Left hindlimb (tissue), 1 donor: ENCODE measurements at places on chromosomes 13 and 19.

DNA sequence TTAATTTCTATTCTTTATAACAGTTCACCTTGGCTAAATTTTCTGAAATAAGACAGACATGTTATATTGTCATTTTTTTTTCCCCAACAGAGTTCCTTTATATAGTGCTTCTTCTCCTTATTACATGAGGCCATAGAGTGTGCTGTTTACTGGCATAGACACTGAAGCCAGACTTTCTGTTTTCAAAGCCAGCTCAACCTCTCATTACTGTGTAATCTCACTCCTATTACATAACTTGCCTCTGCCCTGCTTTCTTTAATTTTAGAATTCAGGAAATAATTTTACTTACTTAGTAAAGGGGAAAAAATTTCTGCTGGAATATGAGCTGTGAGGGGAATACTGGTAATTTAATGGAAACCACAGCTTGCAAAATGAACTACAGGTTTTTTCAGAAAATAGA, 1380.4 kb downstream of the SLITRK1 start:
- no peak for DNase-seq

DNA sequence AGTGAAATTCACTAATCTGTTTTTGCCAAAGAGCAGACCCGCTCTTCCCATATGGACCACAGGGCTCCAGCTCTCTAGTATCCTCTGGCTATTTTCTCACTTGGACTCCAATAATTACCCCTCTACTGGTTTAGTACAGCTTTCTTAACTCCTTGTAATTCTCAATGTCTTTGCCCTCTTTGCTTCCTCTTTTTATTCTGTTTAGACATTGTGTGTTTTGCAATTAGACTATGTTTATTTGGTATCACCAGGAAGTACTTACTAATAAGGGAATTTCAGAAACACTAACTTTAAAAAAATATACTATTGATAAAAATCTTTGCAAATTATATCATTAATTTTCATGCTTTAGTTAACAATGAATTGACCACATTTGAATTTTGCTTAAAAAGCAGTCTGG, 111.6 kb upstream of the OBI1 start:
- no peak for DNase-seq

DNA sequence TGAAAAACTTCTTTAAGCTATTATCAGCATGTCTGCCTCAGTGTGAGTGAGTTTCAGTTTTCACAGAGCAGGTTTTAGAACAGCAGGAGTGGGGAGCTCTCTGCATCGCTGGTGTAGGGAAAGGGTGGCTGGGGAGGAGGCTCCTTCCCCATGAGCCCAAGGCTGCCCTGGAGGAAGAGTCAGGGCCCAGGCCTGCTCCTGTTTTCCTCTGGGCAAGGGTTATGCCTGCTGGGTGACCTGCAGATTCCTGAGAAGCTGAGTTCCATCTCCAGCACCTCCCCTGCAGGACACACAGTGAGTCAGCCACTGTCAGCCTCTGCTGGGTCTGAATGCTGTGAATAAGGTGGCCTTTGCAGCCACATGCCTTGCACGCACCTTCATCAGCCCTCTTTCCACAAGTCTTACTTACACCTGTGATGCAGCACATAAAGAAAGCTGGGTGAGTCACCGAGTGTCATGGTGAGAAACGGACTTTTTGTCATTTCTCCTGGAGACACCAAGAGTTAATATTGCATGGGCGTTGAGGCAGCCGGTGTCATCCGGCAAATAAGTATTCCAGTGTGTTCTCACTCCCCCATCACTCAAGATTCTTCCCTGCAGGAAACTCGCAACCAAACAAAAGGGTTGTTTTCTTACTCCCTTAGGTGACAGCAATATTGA, 186.4 kb upstream of the KL start:
- DNase-seq: no peak

- DNase-seq: peak; percentile 34
Measured at GRCh38 chr19:28169168-28169887, 1043.6 kb downstream of the UQCRFS1 start.

DNA sequence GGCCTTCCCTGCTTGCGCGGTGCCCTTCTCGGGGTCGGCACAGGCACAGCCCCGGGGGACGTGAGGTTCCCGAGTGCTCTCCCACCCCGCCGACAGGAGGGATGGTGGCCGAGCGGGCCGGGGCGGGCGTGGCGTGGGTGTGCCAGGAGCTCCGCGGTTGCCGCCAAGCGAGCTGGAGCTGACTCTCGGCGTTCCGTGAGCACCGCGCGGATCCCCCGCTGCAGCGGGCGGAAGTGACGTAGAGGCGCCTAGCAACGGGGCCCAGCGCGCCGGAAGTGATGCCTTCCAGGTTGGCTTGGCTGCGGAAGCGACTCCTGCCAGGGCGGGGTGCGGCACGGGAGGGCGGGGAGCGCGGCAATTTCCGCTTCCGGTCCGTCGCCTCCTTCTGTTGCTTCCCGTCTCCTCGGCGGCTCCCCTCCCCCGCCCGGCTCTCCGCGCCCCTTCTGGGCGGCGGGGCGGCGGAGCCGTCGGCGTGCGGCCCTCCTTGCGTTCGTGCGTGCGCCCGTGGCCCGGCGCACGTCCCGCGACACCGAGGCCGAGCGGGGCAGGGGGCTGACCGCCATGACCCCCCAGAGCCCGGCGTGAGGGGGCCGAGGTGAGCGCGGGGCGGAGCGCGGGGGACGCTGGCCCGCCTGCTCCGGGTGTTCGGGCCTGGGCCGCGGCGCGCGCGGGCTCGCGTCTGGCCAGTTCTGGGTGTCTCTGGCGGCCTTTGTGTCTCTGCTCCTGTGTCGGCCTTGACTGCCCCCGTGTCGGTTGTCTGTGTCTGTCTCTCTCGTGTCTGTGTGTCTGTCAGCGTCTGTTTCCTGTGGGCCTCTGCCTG, at the start of gene EPN1:
TSS of gene EPN1 (plus strand) at position 386 of the 820 bp plus-strand sequence. CDS start 3,402 bp downstream, outside the sequence.
- DNase-seq: peak; percentile 97

DNA sequence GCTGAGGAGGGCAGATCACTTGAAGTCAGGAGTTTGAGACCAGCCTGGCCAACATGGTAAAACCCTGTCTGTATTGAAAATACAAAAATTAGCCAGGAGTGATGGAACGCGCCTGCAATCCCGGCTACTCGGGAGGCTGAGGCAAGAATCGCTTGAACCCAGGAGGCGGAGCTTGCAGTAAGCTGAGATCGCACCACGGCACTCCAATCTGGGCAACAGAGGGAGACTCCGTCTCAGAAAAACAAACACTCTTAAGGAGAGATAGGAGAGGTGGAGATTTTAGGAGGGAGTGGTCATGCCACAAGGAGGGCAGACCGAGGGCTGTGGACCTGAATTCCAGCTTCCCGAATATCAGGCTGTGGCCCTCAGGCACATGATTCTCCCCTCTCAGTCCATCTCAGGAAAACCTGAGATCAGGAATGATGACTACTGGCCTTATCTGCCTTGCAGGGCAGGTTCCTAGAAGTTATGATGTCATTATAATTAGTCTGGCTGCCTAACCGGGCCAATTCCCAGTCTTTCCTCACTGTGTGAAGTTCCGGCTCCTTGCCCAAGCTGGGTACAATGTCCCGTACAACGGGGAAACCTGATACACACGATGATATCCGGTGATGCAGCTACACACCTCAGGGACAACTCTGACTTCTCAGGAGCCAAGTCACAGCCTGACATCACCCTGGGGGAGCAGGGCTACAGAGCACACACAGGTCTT, 2.5 kb downstream of the SLC35E1 start:
- no peak for DNase-seq

- no peak for DNase-seq
Measured at GRCh38 chr19:15575406-15575805, 39.6 kb upstream of the CYP4F8 start.

DNA sequence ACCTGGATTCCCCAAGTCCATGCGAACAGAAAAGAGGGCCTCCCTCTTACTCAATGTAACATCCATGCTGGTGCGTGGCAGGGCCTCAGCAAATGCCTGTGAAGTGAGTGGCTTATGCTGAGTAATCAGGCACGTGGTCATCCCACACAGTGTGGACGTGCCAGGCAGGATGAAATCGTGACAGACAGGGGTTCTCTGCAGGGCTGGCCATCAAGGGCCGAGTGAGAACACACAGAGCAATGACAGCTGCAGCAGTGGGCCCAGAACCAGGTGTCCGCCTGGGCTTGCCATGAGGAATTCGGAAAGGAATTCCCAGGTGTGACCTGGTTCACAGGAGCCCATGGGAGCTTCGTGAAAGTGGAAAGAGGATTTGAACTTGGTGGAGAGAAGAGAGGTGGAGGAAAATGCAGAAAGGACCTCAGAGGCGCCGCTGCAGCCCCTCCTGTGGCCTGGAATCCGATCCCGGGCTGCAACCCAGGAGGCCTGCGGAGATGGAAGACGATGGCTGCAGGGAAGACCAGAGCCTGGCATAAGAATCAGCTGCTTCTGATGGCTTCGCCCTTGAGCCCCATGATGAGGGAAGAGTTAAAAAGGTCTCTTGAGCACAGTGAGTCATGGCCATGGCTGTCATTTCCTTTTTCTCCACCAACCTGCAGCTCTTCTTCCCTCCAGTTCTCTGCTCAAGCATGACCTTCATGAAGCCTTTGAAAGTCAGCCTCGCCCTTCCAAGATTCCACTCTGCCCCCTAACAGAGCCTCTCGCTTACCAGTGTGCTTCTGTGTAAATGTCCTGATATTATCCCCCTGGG, 34.6 kb upstream of the SOX1 start:
- peak; percentile 50 for DNase-seq
